Left ventricle myocardium superior (tissue), 1 donor: ENCODE measurements at places on chromosomes 7 and 10. TPM values are rescaled to one million over a fixed set of nuclear protein-coding genes. Genes with fewer than 3 reads are reported as not detected.

FXYD4 gene
- total RNA-seq: not detected

OR13A1 gene
- not detected for total RNA-seq

GRCh38 chr10:35041502-35041879 is 48.6 kb downstream of the CUL2 start:
- DNase-seq: no peak

DNA sequence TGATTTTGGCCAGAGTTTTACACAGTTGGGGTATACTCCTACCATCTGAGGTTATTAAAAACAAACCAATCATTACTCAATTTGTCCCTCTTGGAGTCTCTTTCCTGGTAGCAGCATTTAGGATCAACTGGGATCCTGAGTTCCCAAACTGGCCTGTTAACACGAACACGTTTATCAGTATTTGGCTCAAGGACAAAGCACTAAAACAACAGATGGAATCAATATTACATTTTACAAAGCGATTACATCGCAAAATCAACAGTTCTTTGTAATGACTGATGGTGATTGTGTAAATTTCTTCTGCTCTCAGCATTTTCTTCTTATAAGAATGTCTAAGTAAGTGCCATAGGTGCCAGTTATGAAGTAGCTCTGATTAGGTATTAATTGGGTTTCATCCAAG is 582.9 kb upstream of the ANKRD30A start:
- no peak for DNase-seq

DNA sequence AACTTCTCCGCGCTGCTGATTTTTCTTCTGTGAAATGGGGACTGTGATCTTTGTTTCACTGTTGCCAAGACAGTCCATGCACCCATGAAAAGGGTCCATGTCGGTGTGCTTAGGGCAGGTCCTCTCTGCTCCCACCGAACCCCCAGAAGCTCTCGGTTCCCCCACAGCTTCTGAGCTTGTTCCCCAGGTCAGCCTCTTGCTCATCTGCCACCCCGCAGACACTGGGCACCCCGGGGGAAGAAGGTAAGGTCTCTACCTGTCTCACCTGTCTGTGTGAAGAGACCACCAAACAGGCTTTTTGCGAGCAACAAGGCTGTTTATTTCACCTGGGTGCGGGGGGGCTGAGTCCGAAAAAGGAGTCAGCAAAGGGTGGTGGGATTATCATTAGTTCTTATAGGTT is 66.2 kb upstream of the NANOS1 start:
- no peak for DNase-seq
